Stimulated activated CD4-positive, alpha-beta T cell treated with anti-CD3 and anti-CD28 coated beads, Interleukin-4, amount 100 ng/mL, for 48 hours (primary cell): ENCODE measurements at places on chromosomes 12 and 14.

DNA sequence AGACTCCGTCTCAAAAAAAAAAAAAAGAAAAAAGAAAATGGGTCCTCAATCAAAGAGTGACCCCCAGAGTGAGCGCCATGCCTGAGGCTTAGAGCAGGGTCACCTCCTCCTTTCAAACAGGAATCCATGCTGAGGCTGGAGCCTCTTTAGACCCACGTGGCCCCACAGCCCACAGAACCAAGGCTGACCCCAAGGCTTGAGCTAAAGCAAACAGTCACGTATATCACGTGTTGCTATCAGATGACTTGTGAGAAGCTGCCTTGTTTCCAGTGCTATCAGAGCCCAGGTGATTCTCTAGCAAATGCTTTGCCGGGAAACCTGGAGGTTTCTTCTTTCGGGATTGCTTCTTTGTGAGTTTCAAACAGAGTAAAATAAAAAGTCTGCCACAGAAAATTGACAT lies 31.7 kb upstream of the DYNC1H1 start:
- DNase-seq = no peak

GRCh38 chr14:99667821-99668220 lies 16.3 kb upstream of the CYP46A1 start:
- DNase-seq = no peak

GRCh38 chr14:85333313-85333712 lies 196.6 kb upstream of the FLRT2 start:
- no peak for DNase-seq

DNA sequence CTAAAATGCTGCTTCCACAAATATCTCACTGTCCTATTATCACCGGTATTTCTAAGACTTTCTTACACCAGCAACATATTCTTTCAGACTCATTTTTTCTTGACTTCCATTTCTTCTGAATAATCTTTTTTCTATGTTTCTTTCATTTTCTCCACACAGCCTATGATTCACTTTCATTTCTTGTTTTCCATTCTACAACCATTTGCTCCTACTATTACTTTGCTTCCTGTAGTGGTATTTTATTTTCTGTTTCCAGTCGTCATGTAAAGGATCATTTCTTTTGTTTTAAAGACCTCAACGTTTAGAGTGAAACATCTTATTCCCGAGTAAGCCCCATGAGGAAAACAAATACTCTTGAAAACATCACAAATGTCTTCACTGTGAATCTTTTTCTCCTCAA lies 182.2 kb upstream of the MDGA2 start:
- DNase-seq = no peak

GRCh38 chr14:91415794-91416743 lies 1.6 kb downstream of the CCDC88C start:
- peak; percentile 46 for DNase-seq

- no peak for DNase-seq
These were observed 125.0 kb downstream of the CACNA1C start for GRCh38 chr12:2177751-2178150.

- DNase-seq = no peak
These were observed 886.1 kb downstream of the BCL11B start for GRCh38 chr14:98385851-98386250.

- DNase-seq = no peak
These were observed 251.7 kb downstream of the EFCAB11 start for GRCh38 chr14:89702876-89703200.

DNA sequence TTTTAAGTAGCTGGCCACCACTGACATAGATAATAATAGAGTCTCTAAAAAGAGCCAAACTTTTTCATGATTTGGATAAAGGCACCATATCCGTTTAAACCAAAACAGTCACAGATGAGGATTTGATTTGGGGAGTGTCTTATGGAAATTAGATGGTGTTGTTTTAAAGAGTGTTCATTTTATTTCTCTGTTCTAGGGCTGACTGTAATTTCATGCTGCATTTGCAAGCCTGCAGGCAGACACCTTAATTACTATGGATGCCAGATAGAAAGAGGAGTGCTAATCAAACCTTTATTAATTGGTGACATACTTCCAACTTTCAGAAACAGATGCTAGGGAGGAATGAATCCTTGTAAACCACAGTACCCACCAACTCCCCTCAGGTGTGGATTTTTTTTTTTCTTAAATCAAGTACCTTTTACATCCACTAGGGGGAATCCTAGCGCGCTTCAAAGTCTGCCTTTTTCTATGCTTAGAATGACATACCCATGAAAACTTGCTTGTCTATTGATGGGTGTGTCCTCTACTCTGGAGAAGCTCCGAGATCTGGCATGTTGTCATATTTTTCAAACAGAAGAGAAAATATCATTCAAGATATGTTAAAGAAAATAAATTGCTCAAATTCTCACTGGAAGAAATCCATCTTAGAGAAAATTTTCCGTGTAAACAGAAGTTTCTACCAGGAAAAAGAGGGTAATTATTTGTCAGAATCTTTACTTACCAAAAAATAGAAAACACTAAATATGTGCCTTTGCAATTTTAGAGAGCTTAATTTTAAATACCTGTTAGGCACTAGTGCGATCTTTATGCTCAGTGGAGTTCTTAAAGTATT lies 14.2 kb upstream of the PLXNC1 start:
- DNase-seq = no peak

DNA sequence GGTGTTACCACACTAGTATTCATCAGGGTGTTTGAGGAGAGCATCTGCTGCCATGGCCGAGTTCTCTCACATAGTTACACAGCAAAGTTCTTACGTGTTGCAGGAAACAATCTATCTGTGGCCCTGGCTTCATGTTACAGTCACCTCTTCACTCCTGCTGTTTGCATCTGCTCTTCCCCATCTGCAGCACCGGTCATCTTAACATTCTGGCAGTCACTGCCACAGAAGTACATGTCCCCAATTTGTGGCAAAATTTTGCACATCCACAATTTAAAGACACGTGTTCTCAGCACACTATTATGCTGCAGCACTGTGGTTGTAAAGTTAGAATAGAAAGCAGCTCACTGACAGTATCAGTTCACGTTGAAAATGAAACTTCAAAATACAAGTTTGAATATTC lies 23.2 kb downstream of the MAPK1IP1L start:
- DNase-seq = no peak

- no peak for DNase-seq
These were observed 472.4 kb downstream of the ATP23 start for GRCh38 chr12:58413794-58414193.

GRCh38 chr14:50647282-50647681 lies 20.8 kb downstream of the SAV1 start:
- no peak for DNase-seq

DNA sequence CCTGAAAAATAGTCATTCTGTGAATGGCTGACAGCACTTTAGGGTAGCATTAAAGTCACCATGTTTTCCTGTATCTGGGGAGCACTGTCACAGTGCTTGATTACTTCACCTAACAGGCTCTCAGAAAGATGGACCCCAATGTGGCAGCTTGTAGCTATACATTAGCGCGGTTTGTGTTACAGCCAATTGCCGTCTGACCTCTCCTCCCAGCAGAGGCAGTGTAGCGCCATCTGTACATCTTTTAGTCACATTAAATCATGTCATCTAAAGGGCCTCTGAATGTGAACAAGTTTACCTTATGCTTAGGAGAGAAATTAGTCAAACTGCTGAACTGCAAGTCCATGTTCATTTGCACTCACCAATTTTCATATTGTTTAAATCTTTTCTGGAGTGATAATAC lies 113.7 kb downstream of the LMO3 start:
- DNase-seq = no peak

DNA sequence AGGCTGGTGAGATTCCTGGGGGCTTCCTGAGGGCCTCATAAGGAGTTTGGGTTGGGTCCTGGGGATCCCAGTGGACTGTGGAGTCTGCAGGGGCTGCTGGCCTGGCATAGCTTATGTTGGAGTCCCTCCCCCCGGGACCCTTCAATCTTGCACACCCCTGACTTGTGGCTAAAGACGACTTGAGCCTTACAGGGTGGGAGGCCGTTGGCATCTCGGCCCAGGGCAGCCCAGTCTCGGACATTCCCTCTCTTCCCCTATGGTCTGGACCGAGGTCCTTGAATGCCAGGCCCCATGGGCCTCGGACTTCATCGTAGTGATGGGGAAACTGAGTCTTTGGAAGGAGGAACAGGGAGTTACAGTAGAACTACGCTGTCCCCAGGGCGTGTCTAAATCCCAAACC lies 12.5 kb downstream of the RTL1 start:
- DNase-seq = no peak

DNA sequence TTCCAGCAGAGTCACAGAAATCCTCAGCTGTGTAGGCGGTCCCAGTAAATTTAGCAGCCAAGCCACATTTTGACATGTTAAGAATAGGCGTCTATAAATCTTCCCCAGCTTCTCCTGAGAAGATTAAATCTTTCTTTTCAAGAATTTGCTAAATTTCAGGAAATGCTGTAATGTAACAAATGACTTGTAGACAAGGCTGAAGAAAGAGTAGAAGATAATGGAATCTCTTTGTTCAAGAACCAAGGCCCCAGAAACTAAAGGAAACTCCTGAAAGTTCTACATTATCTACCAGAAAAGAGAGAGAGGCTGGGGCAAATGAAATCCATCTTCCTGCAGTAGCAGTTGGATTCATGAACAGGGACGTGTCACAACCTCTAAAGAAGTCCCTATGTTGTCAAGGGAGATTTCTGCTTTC lies 760.3 kb downstream of the NOVA1 start:
- no peak for DNase-seq

DNA sequence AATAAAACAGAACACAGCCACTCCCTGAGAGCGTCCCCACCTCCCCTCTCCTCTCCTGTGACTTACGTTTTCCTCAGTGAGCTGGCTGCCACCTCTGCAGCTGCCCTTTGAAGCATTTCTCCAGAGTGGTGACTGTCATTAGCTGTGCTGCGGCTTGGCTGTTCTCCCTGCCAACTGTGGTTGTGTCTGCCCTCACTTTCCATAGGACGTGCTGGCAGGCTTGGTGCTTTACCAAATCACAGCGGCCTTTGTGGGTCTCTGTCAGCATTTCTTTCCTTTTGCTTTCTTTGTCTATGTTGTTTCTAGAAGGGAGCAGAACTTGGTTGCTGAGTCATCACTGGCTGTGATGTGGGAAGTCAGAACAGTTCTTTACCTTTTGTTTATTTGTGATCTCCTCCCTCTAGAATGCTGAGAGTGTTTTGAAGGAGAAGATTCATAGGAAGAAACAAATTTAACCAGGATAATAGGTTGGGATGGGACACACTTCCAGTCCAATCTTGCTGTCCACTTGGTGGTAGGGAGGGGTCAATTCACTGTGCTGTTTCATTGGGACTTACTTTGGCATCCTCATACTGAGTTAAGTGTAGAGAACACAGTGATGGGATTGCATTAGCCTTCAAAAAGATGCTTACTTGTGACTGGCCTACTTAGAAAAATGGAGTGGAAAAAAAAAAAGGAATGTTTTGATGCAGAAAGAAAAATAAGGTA lies 88.2 kb downstream of the TMX1 start:
- DNase-seq = peak; percentile 20

GRCh38 chr14:24766434-24766833 lies 132.4 kb upstream of the GZMB start:
- DNase-seq = no peak

DNA sequence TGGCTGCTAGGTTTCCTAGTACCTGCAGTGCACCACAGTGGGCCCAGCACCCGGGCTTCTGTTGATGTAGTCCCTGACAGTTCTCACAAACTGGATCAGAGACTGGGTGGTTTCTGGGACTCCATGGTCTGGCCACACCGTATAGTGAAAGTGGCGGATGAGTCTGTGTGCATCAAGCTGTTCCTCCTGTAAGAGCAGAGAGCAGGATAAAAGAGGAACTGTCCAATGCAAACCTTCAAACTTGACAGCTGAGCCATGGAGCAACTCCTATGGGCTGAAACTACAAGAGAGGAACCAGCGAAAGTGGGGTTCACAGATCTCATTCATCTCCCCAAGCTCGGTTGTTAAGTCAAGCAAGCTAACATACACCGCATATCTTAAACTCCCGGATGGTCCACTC lies 102.8 kb downstream of the PTPRB start:
- no peak for DNase-seq

GRCh38 chr12:118377021-118377883 lies 897 bp downstream of the SUDS3 start:
- DNase-seq = no peak

GRCh38 chr12:120874547-120875245 lies 29.5 kb downstream of the SPPL3 start:
- DNase-seq = no peak

DNA sequence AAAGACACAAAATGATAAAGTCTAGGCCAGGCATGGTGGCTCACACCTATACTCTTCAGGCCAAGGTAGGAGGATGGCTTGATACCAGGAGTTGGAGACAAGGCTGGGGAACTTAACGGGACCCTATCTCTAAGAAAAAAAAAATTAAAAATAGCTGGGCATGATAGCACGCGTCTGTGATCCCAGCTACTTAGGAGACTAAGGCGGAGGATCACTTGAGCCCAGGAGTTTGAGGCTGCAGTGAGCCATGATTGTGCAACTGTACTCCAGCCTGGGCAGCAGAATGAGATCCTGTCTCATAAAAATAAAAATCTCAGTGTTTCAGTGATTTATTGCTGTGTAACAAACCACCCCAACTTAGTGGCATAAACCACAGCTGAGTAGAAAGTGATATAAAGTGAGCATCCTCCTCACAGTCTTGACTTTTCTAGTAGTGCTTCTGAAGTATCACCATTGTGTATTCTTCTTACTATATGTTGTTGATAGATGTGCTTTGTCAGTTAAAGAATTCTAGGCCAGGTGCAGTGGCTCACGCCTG lies 10.6 kb upstream of the ATF1 start:
- DNase-seq = no peak

DNA sequence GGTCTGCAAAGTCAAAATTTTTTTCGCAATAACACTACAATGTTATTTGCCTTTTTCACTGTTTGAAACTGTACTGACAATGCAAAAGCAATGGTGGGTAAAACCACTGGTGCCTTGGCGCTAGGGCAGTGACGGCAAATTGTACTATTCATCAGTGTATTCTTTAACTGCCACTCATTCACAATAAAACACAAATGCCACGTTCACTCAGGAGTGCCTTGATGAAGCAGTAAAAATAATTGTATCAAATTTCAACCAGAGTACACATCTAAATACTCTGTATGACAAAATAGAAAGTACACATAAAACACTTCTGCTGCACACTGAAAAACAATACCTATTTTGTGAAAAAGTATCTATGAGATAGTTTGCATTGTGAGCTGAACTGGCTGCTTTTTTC lies 17.8 kb downstream of the DCAF5 start:
- DNase-seq = no peak

GRCh38 chr14:20143911-20144310 lies 5.3 kb downstream of the OR4N5 start:
- DNase-seq = no peak

DNA sequence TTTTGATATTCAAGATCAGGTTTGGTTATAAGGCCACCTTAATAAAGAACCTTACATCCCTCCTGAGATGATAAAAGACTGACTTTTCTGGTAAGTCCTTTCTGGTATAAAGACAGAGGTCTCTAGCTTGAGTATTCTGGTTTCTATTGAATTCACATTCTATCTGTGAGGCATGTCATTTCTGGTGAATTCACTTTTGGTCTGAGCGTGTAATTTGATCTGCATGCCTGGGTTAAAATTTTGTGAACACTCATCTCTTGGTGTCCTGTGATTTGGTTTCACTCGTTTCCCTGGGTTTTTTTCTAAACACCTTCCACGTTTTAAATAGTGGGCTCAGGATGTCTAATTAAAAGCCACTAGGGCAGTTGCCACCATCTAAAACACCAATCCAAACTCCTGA lies 12.2 kb downstream of the EIF5 start:
- DNase-seq = no peak
